ENCODE measurements at places on chromosomes 12 and 14.

GRCh38 chr12:124564971-124565491 is 2.4 kb downstream of the NCOR2 start:
- no peak for DNase-seq

DNA sequence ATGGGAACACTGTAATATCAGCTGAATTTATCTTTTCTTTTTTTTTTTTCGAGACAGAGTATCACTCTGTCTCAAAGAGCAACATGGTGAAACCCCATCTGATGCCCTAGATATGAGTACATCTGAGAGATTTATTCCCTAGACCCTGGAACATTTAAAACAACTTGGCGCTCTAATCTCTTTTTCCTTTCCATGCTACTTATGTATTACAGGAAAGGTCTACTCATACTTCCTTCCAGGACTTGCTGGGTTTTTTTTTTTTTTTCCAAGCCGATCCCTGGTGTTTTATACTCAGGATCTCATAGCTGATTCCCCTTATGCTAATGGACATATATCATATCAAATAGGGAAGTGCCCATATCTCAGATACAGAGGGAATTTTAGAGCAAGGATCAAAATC is 83.1 kb downstream of the MAPKAPK5 start:
- no peak for DNase-seq

- DNase-seq = no peak
Observed at GRCh38 chr12:38157274-38157932, 159.2 kb upstream of the ALG10B start.

GRCh38 chr12:129614221-129614885 is 289.5 kb downstream of the TMEM132D start:
- DNase-seq = no peak

DNA sequence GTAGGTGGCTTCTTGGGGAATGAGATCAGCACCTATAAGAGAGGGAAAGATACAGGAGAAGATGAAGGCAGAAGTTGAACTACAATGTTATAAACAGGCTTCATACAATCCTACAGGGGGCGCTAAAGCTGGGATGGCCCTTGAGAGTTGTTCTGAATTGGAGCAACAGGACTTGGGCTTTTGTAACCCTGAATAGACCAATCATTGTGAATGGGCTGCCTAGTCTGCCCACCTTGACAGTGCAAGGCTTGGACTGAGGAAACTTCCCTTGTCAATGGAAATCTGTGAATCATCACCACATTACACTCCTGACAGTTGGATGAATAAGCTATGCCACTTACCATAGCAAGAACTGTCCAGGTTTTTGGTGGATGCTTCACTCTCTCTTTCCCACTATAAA is 306.1 kb downstream of the KCNC2 start:
- no peak for DNase-seq

GRCh38 chr12:31895449-31896150 is 63.6 kb upstream of the RESF1 start:
- DNase-seq = no peak

DNA sequence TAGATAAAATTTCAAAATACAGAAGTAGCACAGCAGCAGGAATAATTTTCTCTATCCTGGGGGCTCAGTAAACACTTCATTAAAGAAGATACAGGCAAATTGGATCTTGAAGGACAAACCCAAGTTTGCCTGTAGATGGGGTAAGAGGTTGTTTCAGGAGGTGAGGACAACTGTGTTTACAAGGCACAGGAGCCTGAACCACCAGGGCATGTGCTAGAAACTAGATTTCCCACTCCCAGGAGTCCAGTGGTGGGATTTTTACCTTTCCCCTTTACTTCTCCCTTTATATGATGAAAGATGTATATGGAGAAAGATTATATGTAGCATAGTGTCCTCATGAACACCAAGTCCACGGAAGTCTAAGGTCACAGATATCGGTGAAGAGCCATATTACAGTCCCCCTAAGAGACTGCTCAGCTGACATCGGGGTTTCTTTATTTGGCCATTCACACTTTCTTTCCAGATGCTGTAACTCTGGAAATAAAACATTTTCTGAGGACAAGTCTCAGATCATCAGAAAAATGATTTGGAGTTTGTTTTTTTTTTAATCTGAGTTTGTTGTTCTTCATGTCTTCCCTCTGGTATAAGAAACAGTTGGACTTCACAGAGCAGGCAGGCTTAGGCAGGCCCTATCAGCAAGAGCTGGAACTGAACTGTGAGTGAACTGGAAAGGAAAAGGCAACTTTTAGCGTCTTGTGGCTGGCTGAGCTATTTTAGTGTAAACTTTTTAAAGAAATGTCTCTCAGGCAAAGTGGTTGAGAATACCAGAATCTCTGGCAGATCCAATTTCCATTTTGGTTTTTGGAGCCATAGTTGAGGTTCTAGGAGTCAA is 8.0 kb upstream of the EVL start:
- DNase-seq = peak; percentile 43

- no peak for DNase-seq
Observed at GRCh38 chr14:52879958-52880357, 70.9 kb downstream of the FERMT2 start.

DNA sequence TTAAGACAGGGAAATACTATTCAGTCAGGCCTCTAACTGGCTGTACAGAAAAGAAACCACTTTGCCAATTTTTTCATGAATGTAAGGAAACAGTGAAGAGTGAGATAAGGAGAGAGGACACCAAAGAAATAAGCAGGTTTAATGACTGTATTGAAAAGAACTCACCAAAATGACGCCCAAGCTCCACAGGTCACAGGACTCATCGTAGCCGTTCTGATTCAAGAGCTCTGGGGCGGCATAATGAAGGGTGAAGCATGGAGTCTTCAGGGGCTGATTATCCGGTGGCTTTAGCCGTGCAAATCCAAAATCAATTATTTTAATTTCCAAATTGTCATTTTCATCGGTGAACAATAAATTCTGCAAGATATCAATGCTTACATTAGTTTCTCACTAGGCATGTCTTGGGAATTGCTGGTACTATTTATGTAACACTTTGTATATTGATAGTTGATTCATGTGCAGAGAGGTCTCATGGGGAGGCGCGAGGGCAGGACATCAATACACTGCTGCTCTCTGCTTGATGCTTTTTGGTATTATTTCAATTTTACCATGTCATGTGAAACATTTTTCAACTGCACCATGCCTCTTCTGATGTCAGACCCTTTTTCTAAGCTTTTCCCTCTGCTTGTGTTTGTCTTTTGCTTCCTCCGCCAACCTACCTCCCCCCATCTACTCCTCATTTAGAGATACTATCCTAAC is 74.2 kb upstream of the TTC7B start:
- no peak for DNase-seq

- no peak for DNase-seq
Observed at GRCh38 chr12:100528034-100528433, 45.5 kb upstream of the GAS2L3 start.

- no peak for DNase-seq
Observed at GRCh38 chr14:24310265-24310645, 315 bp downstream of the LTB4R2 start.

GRCh38 chr12:69925291-69925690 is 100.3 kb downstream of the MYRFL start:
- no peak for DNase-seq

DNA sequence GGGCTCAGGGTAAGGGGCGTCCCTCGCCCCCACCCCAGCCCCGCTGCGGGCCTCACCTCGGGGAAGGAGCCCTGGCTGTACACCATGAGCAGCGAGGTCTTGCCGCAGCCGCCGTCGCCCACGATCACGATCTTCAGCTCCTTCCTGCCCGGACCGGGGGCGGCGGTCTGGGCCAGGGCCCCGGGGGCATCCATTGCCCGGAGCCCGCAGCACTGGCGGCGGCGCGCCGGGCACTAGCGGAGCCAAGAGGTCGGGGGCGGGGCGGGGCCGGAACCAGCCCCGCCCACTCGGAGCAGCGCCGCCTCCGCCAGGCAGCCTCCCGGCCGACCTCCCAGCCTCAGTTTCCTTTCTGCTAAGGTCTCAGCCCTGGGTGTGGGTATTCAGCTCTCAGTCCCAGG is at the start of gene RHOF:
Gene RHOF (minus strand): TSS at position 249 of the 398 bp plus-strand sequence. CDS start 55 bp downstream, at position 194.
- DNase-seq = peak; percentile 72

- no peak for DNase-seq
Observed at GRCh38 chr12:124519746-124520145, 47.7 kb downstream of the NCOR2 start.

- no peak for DNase-seq
Observed at GRCh38 chr14:68633131-68633991, 159.5 kb downstream of the ZFP36L1 start.

DNA sequence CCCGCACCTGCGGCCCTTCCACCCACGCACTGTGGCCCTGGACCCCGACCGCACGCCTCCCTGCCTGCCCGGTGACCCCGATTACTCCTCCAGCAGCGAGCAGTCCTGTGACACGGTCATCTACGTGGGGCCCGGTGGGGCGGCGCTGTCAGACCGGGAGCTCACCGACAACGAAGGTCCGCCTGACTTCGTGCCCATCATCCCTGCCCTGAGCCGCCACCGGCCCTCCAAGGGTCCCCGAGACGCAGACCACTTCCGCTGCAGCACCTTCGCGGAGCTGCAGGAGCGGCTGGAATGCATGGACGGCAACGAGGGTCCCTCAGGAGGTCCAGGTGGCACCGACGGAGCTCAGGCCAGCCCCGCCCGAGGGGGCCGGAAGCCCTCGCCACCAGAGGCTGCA is 36.7 kb downstream of the KIF26A start:
- no peak for DNase-seq

- DNase-seq = peak; percentile 26
Observed at GRCh38 chr12:76920172-76921099, 41.6 kb upstream of the CSRP2 start.

DNA sequence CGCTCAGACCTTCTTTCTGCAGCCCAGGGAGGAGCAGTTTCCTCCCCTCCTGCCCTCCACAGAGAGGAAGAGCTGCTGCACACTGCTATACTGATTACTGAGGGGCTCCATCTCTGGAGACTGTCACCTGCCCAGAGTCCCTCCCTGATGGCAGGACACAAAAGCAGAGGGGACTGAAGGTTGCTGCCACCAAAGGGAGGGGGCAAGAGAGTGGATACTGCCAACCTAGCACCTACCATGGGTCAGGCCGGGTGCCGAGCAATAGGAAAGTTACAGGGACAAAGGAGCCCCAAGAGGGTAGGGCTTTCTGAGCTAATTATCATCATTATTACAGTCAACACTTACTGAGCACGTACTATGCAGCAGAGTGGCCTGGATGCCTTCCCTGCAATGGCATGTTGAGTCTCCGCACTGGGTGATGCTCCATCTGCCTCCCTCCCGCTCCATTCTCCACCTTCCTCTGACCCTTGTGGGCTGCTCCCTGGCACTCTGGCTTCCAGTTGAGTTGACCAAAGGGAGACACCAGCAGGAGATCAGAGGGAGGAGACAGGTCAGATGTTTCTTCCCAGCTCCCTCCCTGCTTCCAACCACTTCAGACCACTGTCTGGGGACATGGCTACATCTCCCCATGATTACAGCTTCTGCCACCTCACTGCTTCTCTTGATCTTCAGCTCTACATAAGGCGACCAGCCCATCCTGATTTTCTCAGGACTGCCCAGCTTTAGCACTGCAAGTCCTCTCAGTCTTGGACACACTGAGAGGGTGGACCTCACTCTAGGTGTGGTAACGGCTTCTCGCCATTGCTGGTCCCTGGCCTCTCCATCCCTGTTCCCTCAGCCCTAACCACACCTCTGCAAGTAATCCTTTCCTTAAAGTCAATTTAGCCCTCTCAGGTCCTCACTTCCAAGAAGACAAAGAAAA is 2.6 kb upstream of the KRT79 start:
- no peak for DNase-seq

DNA sequence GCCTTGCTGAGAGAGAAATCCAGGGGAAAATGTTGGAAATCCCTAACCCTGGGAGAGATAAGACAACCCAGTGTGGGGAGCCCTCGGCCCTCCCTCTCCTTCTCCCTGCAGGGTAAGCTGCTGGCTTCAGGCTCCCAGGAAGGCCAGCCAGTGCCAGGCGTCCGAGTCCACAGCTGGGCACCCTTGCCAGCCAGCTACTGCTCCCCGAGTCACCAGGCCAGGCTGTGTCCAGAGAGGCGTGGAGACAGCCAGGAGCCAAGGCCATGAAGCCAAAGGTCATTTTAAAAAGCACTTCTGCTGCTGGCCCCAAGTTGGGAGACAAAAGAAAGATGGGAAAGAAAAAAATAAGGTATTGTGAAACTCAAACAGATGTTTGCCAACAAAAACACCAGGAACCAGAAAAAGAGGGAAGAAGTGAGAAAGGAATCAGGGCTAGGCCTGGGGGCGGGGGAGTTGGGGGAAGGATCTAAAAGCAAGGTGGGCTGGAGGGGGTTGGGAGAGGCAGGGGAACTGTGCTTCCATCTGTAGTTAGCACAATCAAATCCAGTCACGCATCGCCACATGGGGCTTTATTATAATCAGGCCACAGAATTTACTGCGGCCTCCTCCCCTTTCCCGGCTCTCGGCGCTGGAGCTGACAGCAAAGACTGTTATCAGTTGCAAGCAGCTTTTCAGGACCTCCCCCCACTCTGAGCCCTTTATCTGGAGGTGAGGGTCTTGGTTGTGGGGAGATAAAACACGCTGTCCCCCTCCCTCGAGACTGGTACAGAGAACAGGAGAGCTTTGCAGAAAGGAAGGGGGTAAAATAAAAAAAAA is 33.5 kb downstream of the RBM19 start:
- no peak for DNase-seq

DNA sequence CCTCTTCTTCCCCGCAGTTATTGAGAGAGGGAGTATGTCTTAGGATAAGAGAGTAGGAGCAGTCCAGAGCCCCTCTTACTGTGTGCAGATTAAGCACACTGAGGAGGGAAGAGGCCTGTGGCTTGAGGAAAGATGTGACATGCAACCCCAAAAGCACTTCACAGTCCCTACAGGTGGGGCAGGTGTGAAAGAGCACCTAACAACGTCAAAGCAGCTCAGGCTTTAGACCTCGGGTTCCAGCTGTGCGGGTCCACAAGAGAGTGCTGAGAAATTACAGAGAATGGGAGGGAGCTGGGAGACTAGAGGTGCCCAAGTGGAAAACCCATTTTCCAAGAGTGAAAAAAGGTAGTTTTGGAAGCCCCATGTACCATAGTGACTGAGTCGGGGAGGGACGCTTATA is 127.6 kb downstream of the SLC25A47 start:
- DNase-seq = no peak

GRCh38 chr14:78674820-78675219 is 504.6 kb downstream of the NRXN3 start:
- no peak for DNase-seq

DNA sequence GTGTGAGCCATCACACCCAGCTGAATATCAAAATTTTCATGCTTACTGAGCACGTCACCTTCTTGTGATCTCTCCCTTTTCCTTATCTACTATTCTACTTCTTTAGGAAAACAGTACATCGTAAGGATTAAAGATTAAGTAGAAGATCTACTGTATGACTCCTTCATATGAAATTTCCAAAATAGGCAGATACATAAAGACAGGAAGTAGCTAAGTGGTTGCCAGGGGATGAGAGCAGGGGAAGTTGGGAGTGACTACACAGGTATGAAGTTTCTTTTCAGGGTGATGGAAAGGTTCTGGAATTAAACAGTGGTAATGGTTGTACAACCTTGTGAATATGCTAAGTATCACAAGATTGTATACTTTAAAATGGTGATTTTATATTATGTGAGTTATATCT is 36.5 kb upstream of the CERS5 start:
- DNase-seq = no peak

- no peak for DNase-seq
Observed at GRCh38 chr14:75486318-75486717, 36.0 kb upstream of the BATF start.

Measured in inflammatory macrophage treated with lipopolysaccharide for 4 hours (primary cell).